ENCODE measurements at places on chromosomes 4 and X.
A peak's percentile ranks its signal among the peaks of the same experiment; 100 is the strongest.

DNA sequence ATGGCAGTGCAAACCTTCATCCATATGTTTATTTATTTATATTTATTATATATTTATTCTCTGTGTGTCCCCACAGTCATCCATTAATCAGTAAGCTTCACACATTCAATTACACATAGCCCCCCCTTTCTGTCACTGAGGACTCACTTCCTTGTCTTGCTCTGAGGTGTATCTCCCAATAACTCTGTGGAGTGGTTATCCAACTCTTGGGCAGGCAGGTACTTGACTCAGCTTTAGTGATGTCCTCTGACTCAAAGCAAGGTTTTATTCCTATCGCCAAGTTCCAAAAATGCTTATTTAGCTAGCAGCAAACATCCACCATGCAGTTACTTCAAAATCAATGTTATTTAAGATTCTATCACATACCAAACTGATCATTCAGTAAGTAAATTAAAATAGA is 25.2 kb upstream of the NDP start:
- DNase-seq = no peak

GRCh38 chr4:62130230-62130629 is 930.1 kb downstream of the ADGRL3 start:
- no peak for DNase-seq

GRCh38 chrX:41047878-41048534 is 37.2 kb upstream of the USP9X start:
- DNase-seq = no peak

GRCh38 chr4:79164907-79165610 is 160.8 kb downstream of the NAA11 start:
- DNase-seq = peak; percentile 82

- DNase-seq = peak; percentile 49
Measured at GRCh38 chr4:185787926-185788679, 23.9 kb downstream of the SORBS2 start.

- no peak for DNase-seq
Measured at GRCh38 chrX:109660435-109661143, 35.6 kb upstream of the KCNE5 start.

DNA sequence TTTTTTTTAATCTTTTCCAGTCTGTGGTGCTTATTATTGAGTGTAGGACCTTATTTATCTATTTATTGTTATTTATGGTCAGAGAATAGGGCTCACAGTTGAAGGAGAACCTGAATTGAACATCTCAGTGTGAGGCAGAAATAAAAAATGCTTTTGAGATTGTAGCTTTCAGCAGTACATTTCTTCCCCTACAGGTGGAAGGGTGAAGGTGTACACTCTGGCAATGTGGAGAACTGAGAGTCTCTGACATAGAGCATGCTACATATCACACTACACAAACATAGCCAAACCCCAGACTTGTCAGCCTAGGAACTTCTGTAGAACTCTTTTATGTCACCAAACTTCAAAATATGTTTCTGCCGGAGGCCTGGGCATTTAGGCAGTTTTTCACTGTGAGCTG is 140.2 kb downstream of the STIM2 start:
- DNase-seq = no peak

DNA sequence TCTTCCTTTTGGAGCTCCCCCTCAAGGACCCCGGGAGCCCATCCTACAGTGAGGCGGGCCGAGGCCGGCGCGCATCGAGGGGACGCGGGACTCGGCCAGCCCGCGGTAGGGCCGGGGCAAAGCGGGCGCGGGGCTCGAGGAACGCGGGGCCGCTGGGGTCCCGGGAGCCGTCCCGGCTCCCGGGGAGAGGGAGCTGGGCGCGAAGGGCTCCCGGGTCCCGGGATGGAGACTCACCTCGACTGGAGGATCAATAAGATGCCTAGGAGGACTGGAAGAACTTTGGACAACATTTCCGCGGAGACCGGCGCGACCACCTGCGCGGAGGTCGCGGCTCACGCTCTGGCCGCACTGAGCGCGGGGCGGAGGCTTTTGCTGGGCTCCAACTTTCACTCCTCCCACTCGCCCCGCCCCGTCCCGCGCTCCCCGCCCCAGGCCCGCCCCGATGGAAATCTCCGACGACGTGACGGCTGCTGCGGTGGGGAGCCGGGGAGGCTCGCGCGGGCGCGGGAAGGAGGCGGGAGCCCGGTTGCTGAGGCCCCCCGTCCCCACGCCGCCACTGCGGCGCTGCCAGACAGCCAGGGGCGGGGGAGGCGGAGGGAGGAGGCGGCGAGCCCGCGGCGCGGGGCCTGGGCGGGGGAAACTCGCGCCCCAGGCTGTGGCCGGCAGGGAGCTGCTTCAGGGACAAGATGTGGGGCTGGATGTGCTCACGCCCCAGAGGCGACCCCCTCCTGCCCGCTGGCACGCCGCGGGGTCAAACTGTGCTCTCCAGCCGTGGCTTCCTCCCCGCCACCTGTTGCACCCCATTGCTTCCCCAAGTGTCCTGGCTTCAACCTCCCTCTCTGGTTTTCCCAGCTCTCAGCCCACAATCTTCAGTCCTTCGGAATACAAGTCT is at the start of gene GABRE:
TSS of gene GABRE (minus strand) at position 341 of the 892 bp plus-strand sequence. CDS start at position 290, 51 bp downstream.
- DNase-seq = no peak

- no peak for DNase-seq
Measured at GRCh38 chrX:129557844-129558480, 17.9 kb downstream of the OCRL start.

- no peak for DNase-seq
Measured at GRCh38 chrX:97850911-97851310, 967.2 kb downstream of the RPA4 start.

GRCh38 chrX:131067846-131068745 is 9.9 kb downstream of the ARHGAP36 start:
- peak; percentile 30 for DNase-seq

GRCh38 chr4:54495091-54495490 is 162.7 kb upstream of the KIT start:
- DNase-seq = no peak

DNA sequence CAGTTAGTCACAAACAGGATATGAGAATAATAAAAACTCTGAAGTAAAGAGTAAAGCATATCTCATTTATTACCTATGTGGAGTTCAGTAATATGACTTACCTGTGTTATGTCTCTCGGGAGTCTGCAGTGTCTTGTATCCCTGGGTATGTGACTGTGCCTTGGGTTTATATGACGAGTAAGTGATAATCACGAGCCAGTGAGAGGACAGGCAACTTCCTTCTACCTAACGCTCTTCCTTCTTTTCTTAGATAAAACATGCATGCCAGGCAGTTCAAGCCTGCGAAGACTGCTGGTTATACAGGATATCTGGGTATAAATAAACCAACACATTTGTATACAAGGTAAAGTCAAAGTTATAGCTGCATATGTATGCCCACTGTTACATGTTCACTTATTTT is at the start of gene HPGDS:
TSS of gene HPGDS (minus strand) at position 143 of the 400 bp plus-strand sequence. CDS start 8,207 bp downstream, outside the sequence.
- DNase-seq = no peak

GRCh38 chr4:75985116-75985515 is 5.6 kb downstream of the SDAD1 start:
- DNase-seq = no peak

DNA sequence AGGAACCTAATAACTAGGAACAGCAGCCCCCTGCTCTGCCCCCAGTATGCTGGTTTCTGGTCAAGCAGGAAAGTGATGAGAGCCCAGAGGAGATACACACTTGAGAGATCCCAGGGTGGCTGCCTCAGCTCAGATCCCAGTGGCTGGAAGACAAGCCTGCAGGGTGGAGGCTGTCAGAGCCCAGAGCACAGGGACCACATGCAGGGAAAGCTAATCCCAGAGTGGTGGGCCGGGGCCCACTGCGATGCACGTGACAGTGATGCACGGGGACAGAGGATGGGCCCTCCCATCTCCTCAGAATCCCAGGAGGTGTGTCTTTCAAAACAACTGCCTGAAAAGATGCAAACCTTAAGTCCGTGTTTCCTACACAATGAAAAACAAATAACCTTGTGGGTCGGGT is 29.1 kb upstream of the CRMP1 start:
- DNase-seq = no peak

GRCh38 chr4:73662709-73663546 is 42.7 kb upstream of the RASSF6 start:
- peak; percentile 4 for DNase-seq

GRCh38 chr4:40573593-40574311 is 55.9 kb downstream of the RBM47 start:
- no peak for DNase-seq

- DNase-seq = no peak
Measured at GRCh38 chr4:53380221-53380620, 2.8 kb downstream of the FIP1L1 start.

- no peak for DNase-seq
Measured at GRCh38 chr4:138892483-138893407, 122.8 kb upstream of the NOCT start.

- no peak for DNase-seq
Measured at GRCh38 chr4:154958121-154958520, 177.0 kb downstream of the RBM46 start.

- DNase-seq = peak; percentile 67
Measured at GRCh38 chr4:184343502-184344177, 126.0 kb upstream of the ENPP6 start.

DNA sequence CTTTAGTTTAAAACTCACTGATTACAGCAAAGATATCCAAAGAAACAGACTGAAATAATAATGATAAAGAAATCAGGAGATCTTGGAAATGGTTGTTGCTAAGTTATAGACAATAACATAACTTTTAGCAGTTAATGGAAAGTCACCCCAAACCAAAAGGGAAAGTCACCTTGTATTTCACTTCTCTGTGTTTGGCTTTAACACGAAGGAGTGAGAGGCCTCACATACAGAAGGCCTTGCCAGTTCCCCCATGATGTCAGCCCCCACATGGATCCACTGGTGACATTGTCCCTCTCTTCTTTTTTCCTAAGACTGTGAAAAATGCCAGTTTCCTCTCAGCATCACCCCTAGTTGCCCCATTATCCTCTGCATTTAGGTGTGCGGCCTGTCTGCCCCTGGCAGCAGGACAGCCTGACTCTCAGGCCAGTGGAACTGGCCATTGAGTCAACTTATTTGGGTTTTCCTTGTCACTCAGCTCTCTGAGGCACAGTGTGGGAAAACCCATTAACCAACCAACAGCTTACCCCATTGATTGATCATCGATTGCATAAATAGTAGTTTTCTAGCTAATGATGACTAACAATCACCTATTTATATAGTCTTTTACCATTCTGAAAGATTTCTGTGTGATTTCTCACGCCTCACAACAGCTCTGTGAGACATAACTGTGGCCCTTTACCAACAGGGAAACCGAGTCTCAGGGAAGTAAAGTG is 308.1 kb downstream of the PTTG2 start:
- no peak for DNase-seq

DNA sequence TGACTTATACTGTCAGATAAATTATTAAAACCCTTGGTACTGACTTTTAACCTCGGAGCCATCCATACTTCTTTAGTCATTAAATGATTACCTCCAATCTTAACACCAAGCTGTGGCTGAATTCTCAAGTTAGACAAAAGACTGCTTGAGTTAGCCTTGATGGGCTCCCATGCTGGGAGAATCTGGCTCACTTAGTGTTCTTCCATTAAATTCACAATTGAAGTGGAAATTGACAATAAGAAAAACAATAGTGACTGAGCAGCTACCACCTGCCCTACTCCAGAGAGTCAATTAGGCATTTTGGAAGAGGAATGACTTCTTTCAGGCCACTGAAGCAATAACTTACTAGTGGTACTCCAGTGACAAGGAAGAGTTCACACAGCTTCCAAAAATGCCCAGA is 503.0 kb upstream of the CPXCR1 start:
- DNase-seq = no peak

- DNase-seq = peak; percentile 16
Measured at GRCh38 chr4:472881-473569, 25.9 kb downstream of the ZNF721 start.

DNA sequence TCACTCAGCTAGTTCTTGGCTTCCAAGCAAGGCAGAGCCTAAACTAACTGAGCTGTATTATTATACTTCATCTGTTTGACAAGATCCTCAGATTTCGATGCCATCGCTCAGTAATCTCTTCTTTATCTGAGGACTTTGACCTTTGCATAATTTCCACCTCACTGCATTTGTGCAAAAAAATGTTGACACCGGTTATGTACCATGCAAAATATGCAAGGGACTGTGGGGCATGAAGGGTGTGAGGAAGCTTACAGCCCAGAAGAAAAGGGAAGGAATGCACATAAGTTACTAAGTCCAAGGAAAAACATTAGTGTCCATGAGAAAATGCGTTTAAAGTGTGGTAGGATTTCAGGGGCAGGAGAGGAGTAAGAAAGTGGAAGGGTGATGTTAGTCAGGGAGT is 295.4 kb downstream of the PACRGL start:
- DNase-seq = no peak

DNA sequence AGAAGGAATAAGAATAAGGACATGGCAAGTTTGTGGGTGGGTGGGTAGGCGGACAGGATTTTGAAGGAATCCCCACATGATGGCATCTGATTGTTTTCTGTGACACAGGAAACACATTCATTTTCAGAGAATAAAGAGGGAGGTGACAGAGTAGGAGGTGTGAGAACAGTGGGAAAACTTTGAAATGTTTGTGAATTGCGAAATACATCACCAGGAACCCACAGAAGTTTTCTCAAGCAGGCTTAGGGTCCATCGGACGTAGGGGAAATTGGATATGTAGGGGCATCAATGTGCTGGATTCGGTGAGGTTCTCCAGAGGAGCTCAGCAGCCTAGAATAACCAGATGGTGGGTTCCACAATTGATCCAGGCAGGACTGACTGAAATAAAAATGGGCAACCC is 171.6 kb downstream of the GLRA2 start:
- no peak for DNase-seq

DNA sequence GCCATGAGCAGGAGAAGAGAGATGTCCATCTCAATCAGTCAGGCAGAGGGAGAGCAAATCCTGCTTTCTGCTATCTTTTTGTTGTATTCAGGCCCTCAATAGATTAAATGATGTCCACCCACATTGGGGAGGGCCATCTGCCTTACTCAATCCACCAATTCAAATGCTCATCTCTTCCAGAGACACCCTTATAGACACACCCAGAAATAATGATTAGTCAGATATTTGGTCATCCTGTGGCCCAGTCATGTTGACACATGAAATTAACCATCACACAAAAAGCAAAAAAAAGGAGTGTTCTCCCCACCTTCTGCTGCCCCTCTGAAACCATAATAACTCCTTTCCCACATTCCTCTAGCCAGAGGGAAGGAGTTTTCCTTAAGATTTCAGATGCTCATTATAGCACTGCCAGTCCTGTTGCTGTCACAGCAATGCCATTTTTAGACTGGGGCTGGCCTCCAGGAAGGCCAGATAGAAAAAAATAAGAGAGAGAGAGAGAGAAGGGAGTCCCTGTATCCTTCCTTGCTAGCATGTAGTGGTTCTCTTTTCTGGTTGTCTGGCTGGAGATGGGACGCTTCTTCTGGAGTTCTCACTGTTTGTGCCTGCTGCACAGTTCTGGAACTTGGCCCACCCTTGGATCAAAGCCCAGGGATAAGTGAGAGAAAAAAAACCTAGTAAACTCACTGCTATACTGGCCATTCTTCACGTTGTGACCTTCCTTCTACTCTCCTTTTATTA is 177.7 kb downstream of the RBM46 start:
- no peak for DNase-seq

GRCh38 chr4:38920677-38921076 is 53.1 kb downstream of the FAM114A1 start:
- no peak for DNase-seq

DNA sequence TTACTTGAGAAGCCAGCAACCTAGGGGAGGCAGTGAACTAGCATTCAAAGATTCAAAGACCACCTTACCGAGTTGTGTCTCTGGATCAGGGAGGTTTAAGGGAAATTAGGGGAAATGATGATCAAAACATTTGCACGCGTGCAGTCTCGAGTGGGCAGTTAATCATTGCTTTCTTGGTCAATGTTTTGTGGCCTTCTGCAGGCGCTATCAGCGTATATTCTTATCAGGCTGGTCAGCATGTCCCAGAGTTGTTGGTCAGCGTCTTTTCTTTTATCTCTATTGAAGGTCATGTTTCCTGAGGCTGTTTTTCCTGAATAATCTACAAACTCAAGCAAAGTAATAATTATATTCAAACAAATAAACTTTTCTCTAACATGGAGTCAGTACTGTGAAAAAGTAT is 84.0 kb upstream of the ZNF81 start:
- DNase-seq = no peak
